Stomach (tissue), 19 donors: ENCODE measurements at places on chromosomes 4 and X. TPM values are rescaled to one million over a fixed set of nuclear protein-coding genes. Genes with fewer than 3 reads are reported as not detected.

The POF1B gene
- 20.6 TPM for polyA plus RNA-seq

The BANK1 gene
- polyA plus RNA-seq: 0.31 TPM

The ARHGAP36 gene
- not detected for polyA plus RNA-seq

- H3K4me1 ChIP-seq: no peaks in the 10 kb centered on the region
- peak; percentile 53 for DNase-seq
- H3K27ac ChIP-seq: no peak overlapping the region
- no peaks in the 10 kb centered on the region for H3K36me3 ChIP-seq
These were observed 14.5 kb upstream of the PRRG3 start for GRCh38 chrX:151680805-151681204.

GRCh38 chr4:156782491-156782890, 189.1 kb downstream of the PDGFC start:
- H3K27ac ChIP-seq: no peak overlapping the region
- peaks cover 15% of the 10 kb centered on the region for H3K4me1 ChIP-seq
- no peak for DNase-seq
- H3K27me3 ChIP-seq: no peaks in the 10 kb centered on the region

DNA sequence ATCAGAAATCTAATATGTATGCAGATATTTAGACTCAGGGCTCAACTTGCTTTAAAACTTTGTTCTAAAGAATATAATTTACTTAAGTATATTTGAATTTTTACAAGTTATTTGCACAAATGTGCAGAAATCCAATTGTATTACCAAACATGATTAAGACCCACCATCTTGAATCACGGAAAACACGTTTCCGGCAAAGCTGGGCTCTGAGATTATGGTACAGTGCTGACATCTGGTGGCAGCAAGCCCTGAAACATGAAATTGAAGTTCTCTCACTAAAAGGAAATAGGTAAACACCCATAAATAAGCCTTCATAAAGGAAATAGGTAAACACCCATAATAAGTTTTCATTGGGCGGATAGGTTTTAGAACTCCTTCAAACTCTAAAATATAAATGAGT, 98.3 kb upstream of the MAOA start:
- no peaks in the 10 kb centered on the region for H3K27me3 ChIP-seq
- DNase-seq: peak; percentile 86
- no peaks in the 10 kb centered on the region for H3K36me3 ChIP-seq

- no peak overlapping the region for H3K4me3 ChIP-seq
- DNase-seq: no peak
- no peaks in the 10 kb centered on the region for H3K27me3 ChIP-seq
- peak overlapping the region; percentile 75 for H3K27ac ChIP-seq
- no peaks in the 10 kb centered on the region for H3K4me1 ChIP-seq
- no peaks in the 10 kb centered on the region for H3K36me3 ChIP-seq
These were observed 13.0 kb upstream of the SPARCL1 start for GRCh38 chr4:87541956-87542709.

DNA sequence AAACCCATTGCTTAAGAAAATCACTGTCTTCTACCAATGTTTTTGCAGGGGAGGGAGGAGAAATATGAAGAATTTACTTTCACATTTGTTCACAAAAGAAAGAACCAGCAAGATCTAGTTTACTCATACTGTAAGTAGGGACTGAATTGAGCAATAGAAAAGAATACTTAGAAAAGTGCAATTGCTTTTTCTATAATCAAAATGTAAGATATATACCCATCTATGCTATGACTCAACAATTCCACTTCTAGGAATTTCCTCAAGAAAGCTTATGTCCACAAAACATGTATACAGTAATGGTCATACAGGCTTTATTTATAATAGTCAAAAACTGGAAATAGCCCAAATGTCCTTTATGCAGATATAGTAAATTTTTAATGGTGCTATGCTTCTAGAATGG, 196.4 kb downstream of the LRBA start:
- no peak overlapping the region for H3K27ac ChIP-seq
- no peaks in the 10 kb centered on the region for H3K36me3 ChIP-seq
- H3K4me3 ChIP-seq: no peak overlapping the region
- peaks cover 6% of the 10 kb centered on the region for H3K4me1 ChIP-seq
- no peak for DNase-seq

- no peaks in the 10 kb centered on the region for H3K27me3 ChIP-seq
- no peaks in the 10 kb centered on the region for H3K36me3 ChIP-seq
- H3K27ac ChIP-seq: no peak overlapping the region
- H3K4me3 ChIP-seq: no peak overlapping the region
- DNase-seq: no peak
These were observed 46.3 kb upstream of the BCLAF3 start for GRCh38 chrX:20037186-20037585.

GRCh38 chrX:130676861-130677260, 226.1 kb downstream of the ENOX2 start:
- no peak overlapping the region for H3K4me3 ChIP-seq
- no peak overlapping the region for H3K27ac ChIP-seq
- no peak for DNase-seq
- no peaks in the 10 kb centered on the region for H3K36me3 ChIP-seq
- H3K4me1 ChIP-seq: no peaks in the 10 kb centered on the region
- no peaks in the 10 kb centered on the region for H3K27me3 ChIP-seq

GRCh38 chr4:37652747-37653527, 33.2 kb downstream of the RELL1 start:
- peaks cover 25% of the 10 kb centered on the region for H3K4me1 ChIP-seq
- no peak overlapping the region for H3K4me3 ChIP-seq
- DNase-seq: no peak
- H3K36me3 ChIP-seq: peaks cover 10% of the 10 kb centered on the region
- H3K27me3 ChIP-seq: no peaks in the 10 kb centered on the region

GRCh38 chr4:34181891-34182290, 2062.4 kb downstream of the ARAP2 start:
- H3K4me1 ChIP-seq: no peaks in the 10 kb centered on the region
- DNase-seq: no peak
- no peak overlapping the region for H3K4me3 ChIP-seq
- no peaks in the 10 kb centered on the region for H3K36me3 ChIP-seq
- H3K27me3 ChIP-seq: no peaks in the 10 kb centered on the region
- no peak overlapping the region for H3K27ac ChIP-seq

GRCh38 chrX:153687121-153688039, at the start of gene SLC6A8:
TSS of gene SLC6A8 (plus strand) at chrX:153687926. CDS start at chrX:153688575, 649 bp downstream.
- no peaks in the 10 kb centered on the region for H3K4me1 ChIP-seq
- H3K27me3 ChIP-seq: peaks cover 21% of the 10 kb centered on the region
- DNase-seq: peak; percentile 74
- no peaks in the 10 kb centered on the region for H3K36me3 ChIP-seq
- H3K4me3 ChIP-seq: peak within 1 kb of the TSS; percentile 45

DNA sequence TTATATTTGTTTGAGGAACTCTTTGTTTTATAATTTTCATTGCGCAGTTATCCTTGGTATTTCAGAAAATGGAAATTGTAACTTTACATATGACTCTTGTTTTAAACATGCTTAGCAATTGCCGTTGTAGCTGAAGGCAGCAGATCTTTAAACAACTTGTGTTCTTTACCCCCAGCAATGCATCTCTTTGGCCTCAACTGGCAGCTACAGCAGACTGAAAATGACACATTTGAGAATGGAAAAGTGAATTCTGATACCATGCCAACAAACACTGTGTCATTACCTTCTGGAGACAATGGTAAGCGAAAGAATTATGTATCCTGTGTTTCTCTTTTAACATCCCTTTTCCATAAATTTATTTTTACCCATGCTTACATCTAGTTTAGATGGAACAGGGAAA, 263.6 kb downstream of the DCTD start:
- H3K4me3 ChIP-seq: no peak overlapping the region
- H3K27ac ChIP-seq: no peak overlapping the region
- H3K36me3 ChIP-seq: no peaks in the 10 kb centered on the region
- H3K4me1 ChIP-seq: no peaks in the 10 kb centered on the region

DNA sequence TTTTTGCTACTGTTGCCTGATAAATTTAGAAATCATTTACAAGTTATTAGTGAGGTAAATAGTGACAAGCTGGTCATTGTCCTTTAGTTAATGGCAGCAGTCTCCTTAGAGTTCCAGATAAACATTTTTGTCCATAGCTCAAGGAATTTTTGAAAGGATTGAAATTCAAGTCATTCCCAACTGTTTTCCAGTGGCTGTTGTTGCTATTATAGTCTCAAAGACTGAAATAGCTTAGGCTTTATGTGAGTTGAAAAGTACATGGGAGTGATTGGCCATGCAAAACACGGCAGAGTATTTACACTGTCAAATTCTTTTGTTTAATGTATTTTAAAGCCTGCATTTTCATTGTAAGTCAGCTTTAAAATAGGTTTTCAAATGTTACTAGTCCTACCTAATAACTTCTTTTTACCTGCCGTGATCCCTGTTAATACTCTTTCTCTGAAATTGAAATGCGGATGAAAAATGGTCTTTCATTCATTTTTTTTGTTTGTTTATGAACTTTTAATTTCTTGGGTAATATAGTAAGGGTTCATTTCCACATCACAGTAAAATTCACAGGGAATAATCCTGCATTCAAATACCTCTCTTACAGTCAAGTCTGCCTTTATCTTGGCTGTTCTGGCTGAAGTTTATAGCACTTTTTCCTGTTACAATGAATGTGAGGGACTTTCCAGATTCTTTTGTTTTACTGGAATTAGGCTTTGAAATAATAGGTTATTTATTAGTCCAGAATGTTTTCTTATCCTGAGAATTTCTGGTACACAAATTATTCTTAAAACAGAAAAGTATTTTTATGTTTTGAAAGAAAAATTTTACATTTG, 85.1 kb downstream of the PDLIM5 start:
- H3K4me1 ChIP-seq: peaks cover 65% of the 10 kb centered on the region
- H3K4me3 ChIP-seq: no peak overlapping the region

GRCh38 chr4:24003926-24004325, 114.1 kb upstream of the PPARGC1A start:
- H3K27ac ChIP-seq: no peak overlapping the region
- H3K36me3 ChIP-seq: no peaks in the 10 kb centered on the region
- H3K4me3 ChIP-seq: no peak overlapping the region
- H3K27me3 ChIP-seq: no peaks in the 10 kb centered on the region

- no peaks in the 10 kb centered on the region for H3K36me3 ChIP-seq
- no peak for DNase-seq
- H3K4me1 ChIP-seq: no peaks in the 10 kb centered on the region
- no peaks in the 10 kb centered on the region for H3K27me3 ChIP-seq
These were observed 146.0 kb upstream of the BANK1 start for GRCh38 chr4:101644516-101644915.

- H3K27me3 ChIP-seq: peaks cover 40% of the 10 kb centered on the region
- no peak overlapping the region for H3K27ac ChIP-seq
- no peak overlapping the region for H3K4me3 ChIP-seq
These were observed 7.3 kb downstream of the NKX1-1 start for GRCh38 chr4:1398681-1399507.

DNA sequence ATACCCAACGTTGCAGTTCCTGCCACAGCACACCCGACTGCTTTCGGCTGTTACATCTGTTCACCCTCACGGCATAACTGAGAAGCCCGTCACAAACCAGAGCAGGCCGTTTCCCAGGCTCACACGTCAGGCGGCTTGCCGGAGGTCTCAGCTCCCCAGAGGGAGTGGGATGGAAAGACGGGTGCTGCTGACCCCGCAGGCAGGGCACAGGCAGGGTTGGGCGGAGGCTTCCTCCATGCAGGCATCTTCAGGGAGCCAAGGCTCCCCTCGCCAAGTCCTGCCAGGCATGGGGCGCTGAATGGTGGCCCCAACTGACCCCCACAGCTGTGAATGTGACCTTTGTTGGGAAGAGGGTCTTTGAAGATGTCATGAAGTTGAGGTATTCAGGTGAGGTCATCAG, 57.5 kb downstream of the ACOX3 start:
- H3K4me3 ChIP-seq: no peak overlapping the region
- peaks cover 92% of the 10 kb centered on the region for H3K36me3 ChIP-seq
- H3K27me3 ChIP-seq: no peaks in the 10 kb centered on the region
- peaks cover 6% of the 10 kb centered on the region for H3K4me1 ChIP-seq
- H3K27ac ChIP-seq: no peak overlapping the region
- no peak for DNase-seq

DNA sequence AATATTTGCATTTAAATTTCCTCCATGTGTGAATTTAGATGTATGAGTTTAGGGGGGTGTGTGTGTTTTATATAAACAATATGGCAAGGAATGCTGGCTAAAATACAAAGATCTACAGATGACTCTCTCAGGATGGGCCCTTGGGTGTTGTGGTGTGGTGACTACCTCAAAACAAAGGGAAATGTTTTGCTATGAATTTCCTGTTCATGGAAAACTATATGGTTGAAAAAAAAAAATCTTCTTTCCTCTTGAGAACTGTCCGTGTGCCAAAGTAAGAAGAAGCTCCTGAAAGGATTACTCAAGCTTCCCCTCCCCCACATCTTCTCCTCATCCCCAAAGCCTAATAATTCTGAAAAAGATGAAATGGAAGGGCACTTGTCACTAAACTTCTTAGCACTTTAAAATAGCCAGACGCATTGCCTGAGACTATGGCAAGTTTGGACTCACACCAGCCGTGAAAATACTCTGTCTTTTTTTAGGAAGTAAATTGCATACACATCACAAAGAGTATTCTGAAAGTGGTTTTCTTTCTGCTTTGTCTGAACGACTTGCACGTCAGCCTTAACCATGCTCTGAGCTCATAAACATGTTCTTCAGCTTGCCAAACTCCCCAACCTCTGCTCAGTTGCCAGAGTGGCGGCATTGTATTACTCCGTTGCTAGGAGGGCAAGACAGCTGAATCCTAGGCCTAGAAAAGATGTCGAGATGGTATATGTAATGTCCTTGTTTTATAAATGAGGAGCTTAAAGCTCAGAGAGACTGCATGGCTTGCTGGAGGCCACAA, 250.4 kb upstream of the JADE1 start:
- no peaks in the 10 kb centered on the region for H3K36me3 ChIP-seq
- H3K4me1 ChIP-seq: peaks cover 29% of the 10 kb centered on the region
- H3K27me3 ChIP-seq: no peaks in the 10 kb centered on the region
- H3K27ac ChIP-seq: peak overlapping the region; percentile 52
- no peak overlapping the region for H3K4me3 ChIP-seq
- DNase-seq: peak; percentile 72

DNA sequence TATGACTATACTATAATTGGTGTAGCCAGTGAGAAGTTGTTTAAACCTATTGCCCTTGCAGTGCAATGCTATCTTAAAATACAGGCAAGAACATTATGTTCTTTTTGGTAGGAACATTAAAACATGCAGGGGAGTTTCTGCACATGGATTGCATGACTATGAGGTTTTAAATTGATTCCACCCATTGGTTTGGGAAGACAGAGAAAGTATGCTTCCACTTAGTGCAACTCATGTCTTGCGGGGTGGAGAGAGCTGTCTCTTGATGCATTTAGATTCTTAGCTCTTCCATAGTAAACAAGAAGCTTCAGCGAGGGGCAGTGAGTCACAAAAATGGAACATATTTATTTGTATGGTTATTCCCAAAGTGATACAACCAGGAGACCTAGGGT, 39.5 kb upstream of the RASL11B start:
- no peak overlapping the region for H3K4me3 ChIP-seq
- no peaks in the 10 kb centered on the region for H3K36me3 ChIP-seq
- peaks cover 35% of the 10 kb centered on the region for H3K4me1 ChIP-seq
- DNase-seq: no peak
